ENCODE measurements at places on chromosomes 4 and X.

DNA sequence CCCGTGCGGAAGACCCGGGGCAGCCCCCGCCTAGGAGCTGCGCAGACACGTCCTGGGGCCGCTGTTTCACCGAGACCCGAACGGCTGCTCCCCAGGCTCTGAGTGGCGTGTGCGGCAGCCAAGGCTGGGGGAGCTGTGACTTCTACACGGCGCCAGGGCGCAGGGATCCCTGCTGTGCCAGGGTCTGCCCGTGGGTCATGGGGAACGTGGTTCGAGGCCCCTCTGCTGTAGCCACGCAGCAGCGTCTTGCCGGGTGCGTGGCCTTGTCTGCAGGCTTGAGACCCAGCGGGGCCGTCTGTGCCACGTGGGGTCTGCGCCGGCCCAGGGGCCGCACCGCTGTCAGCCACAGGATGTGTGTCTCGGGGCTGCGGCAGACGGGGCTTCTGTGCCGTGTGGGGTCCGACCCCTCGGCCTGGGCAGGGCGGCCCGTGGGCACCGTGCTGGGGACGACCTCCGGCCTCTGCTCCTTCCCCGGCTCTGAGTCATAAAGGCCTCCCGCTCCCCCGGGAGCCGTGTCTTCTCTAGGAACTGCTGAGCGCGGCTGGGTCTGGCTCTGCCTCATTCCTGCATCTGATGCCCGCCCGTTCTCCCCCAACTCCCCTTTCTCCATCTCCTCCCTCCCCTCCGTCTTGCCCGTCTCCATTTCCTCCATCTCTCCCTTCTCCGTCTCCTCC lies 12.7 kb upstream of the GTPBP6 start:
- no peak for DNase-seq

- DNase-seq = no peak
These were observed 193.8 kb downstream of the ADAMTS3 start for GRCh38 chr4:72375073-72375736.

- DNase-seq = no peak
These were observed 502.9 kb upstream of the SLIT2 start for GRCh38 chr4:19748519-19749479.

- no peak for DNase-seq
These were observed 181.7 kb upstream of the EDNRA start for GRCh38 chr4:147299205-147299604.

DNA sequence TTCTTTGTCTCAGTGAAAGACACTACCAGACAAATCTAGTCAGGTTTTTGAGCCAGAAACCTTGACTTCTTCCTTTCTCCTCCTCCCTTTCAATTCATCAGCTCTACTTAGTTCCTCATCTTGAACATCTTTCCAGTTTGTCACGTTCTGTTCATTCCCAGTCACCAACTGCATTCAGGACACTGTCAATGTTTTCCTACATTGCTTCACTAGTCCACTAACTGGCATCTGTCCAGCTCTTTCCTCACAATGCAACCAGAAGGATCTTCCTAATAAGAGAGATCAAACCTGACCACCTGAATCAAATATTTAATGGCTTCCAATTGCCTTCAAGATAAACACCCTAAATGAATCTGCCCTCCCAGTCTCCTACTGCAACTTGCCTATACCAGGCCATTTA lies 52.5 kb downstream of the SYNPO2 start:
- DNase-seq = no peak
